ENCODE measurements at places on chromosomes 7 and 10. TPM values are rescaled to one million over a fixed set of nuclear protein-coding genes. Genes with fewer than 3 reads are reported as not detected.

The ATOH7 gene
- 0.45 TPM for polyA plus RNA-seq

- DNase-seq = no peak
- H3K27ac ChIP-seq = no peak overlapping the region
- no peaks in the 10 kb centered on the region for H3K4me1 ChIP-seq
- no peaks in the 10 kb centered on the region for H3K36me3 ChIP-seq
- H3K27me3 ChIP-seq = no peaks in the 10 kb centered on the region
- H3K4me3 ChIP-seq = no peak overlapping the region
Measured at GRCh38 chr10:8586504-8586903, 532.0 kb downstream of the GATA3 start.

- no peak overlapping the region for H3K27ac ChIP-seq
- no peak overlapping the region for H3K4me3 ChIP-seq
- no peaks in the 10 kb centered on the region for H3K27me3 ChIP-seq
- no peaks in the 10 kb centered on the region for H3K4me1 ChIP-seq
- no peaks in the 10 kb centered on the region for H3K36me3 ChIP-seq
Measured at GRCh38 chr7:142150356-142150755, 38.8 kb downstream of the MGAM2 start.

The SPAM1 gene
- not detected for polyA plus RNA-seq

The CH25H gene
- 1.2 TPM for polyA plus RNA-seq

DNA sequence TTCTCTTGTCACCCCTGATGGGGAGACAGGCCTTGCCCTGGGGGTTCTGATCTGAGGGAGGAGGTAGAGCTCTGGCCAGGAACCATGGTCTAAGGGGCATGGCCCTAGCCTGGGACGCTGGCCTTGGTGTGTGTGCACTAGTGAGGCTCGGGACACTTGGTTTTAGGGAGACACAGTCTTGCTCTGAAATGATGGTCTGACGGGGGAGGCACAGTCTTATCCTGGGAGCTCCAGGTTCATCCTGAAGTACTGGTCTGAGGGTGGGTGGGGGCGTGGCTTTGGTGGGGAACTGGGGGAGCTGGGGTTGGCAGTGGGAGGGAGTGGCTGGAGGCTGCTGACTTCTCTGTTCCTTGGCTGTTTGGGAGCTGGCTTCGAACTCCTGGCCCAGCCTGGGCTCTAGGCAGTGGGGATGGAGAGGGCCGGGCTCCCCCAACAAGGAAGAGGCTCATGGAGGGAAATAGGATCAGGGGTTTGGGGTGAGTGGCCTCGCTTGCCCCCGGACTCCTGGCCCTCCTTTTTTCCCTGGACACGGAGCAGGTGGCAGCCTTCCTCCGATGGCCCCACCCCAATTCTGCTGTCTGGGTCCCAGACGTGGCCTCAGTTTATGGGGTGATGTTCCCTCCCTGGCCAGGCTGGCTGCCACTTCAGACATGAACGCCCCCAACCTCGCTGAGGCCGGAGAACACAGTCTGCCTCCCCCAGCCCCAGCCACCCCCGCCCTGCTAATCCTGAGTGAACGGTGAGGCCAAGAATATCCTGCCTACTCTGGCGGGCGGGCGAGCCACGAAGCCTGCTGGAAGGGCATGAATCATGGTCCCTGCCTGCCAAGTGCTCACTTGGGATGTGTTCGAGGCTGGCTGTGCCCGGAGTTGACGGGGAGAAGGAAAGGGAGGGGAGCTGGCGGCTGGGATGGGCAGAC lies 43.5 kb downstream of the TMEM270 start:
- no peak for DNase-seq
- H3K4me1 ChIP-seq = no peaks in the 10 kb centered on the region
- H3K4me3 ChIP-seq = no peak overlapping the region

DNA sequence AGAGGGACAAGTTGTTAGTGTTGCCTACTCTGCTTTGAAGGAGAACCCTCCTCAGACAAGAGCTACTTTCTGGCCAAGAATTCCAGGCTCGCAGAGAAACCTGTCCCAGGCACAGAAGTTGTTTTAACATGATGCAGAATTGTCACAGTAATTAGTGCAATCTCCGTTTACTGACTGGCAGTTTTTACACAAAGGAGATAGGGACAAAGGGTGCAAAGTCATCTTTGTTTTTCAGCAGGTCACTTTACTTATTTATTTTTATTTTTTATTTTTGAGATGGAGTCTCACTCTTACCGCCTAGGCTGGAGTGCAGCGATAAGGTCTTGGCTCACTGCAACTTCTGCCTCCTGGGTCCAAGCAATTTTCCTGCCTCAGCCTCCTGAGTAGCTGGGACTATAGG lies 12.3 kb downstream of the TCF7L2 start:
- no peak overlapping the region for H3K27ac ChIP-seq
- H3K27me3 ChIP-seq = no peaks in the 10 kb centered on the region
- no peak for DNase-seq
- no peaks in the 10 kb centered on the region for H3K36me3 ChIP-seq
- H3K4me3 ChIP-seq = no peak overlapping the region
- H3K4me1 ChIP-seq = peaks cover 8% of the 10 kb centered on the region

The NAT16 gene
- polyA plus RNA-seq = not detected

GRCh38 chr10:80739963-80740715 lies 202.4 kb downstream of the SH2D4B start:
- no peaks in the 10 kb centered on the region for H3K27me3 ChIP-seq
- no peak overlapping the region for H3K4me3 ChIP-seq
- H3K27ac ChIP-seq = no peak overlapping the region
- no peak for DNase-seq
- no peaks in the 10 kb centered on the region for H3K36me3 ChIP-seq
- no peaks in the 10 kb centered on the region for H3K4me1 ChIP-seq

DNA sequence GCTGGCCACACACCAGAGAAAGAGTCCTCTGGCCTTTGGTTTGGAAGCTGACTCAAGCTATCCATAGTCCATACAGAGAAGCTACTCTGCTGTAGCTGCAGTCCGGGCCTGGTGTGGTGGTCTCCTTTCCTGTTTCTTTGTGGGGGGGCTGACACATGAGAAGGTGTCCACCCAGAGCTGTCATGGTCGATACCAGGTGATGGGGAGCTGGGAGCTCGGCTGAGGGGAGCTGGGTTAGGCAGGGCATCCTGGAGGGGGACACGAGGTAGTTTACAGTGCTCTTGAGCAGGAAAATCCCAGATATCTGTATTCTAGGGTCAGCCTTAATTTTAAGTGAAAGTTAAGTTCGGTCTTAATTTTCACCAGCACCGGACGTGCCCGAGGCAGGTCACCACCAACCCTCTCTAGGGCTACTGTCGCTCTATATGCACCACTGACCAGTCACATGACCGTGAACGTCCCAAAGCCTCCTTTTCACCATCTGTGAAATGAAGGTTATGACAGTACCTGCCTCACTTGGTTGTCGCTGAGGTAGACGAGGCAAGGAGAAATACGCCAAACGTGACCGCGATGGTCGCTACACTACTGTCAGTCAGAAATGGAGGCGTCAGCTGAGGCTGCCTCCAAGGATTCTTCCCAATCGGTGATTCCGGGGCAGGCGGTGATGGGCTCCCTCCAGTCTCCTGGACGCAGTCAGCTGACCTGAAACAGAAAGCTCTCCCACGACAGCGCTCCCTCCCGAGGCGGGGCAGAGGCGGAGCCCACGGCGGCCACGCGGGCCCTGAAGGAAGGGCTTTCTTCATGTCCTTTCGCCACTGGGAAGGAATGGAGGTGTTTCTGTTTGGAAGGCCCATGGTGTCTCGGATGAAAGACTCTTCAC lies 69.4 kb upstream of the SHH start:
- H3K27me3 ChIP-seq = no peaks in the 10 kb centered on the region
- H3K4me1 ChIP-seq = no peaks in the 10 kb centered on the region
- H3K27ac ChIP-seq = no peak overlapping the region
- DNase-seq = no peak
- H3K4me3 ChIP-seq = no peak overlapping the region
- no peaks in the 10 kb centered on the region for H3K36me3 ChIP-seq

DNA sequence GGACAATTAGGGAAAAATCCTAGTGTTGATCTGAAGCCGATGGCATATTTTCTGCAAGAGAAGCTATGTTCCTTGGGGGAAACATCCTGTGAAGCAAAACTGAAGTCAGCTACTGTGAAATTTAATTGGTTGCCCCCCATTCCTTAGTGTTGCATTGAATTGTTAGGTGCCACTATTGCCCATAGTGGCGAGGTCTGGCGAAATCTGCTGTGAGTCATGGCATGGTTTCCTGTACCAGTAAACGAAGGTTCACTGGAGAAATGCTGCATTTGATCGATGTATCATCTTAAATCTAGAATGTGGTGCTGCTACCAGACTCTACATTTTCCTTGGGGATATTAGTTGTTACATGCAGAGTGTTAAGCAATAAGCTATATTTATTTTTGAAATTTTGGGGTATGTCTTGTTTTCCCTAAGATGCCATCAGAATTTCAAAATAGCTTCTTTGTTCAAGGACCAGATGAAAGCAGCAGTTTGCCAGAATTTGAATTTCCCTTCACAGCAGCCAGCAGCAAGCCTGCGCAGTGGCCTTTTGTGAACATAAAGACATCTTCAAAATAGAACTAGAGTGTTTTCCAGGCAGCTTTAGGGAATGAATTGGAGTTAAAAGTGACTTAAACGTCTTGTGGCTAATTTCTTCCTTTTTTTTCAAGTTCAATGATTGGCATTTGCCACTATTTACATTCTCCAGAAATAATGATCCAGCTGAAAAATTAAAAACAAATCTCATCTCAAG lies 348.6 kb upstream of the COBL start:
- no peak overlapping the region for H3K27ac ChIP-seq
- H3K27me3 ChIP-seq = no peaks in the 10 kb centered on the region
- no peaks in the 10 kb centered on the region for H3K4me1 ChIP-seq
- no peaks in the 10 kb centered on the region for H3K36me3 ChIP-seq
- H3K4me3 ChIP-seq = no peak overlapping the region

DNA sequence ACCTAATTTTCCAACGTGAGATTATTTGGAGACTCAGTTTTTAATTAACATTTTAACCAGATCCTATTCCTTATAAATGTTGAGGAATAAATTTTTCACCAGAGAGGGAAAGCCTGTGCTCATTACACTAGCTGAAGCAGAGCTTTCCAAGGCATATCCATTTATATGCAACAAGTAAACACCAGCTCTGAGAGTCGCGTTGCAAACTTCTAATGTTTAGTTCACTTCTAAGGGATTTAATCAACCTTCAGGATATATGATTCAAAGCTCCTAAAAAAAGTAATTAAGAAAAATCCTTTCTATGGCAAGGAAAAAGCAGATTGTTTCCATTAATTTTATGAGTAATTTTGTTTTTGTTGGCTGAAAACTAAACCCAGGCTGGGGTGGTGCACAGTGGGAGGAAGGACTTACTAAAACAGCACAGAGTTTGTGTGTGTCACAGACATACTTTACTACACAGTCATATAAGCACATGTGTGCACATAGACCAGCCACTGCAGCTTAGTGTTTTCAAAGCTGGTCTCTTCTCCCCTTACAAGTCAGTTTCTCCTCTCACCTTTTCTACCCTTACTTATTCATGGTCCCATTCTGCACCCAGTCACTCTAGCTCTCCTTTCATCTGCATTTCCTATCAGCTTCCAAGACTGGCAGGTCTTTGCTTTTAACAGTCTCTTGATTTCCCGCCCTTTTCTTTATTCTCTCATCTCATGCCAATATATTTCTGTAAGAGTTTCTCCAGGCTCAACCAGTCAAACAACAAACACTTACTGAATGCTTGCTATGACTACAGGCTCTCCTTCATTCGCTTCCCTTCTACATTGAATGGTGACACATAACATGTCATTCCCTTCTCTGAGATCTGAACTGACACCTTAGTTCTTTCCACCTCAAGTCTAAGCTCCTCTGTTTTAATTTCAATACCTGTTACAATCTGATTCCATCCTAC lies 81.1 kb upstream of the FZD1 start:
- DNase-seq = peak; percentile 68
- no peaks in the 10 kb centered on the region for H3K27me3 ChIP-seq
- H3K4me3 ChIP-seq = no peak overlapping the region
- H3K27ac ChIP-seq = no peak overlapping the region

DNA sequence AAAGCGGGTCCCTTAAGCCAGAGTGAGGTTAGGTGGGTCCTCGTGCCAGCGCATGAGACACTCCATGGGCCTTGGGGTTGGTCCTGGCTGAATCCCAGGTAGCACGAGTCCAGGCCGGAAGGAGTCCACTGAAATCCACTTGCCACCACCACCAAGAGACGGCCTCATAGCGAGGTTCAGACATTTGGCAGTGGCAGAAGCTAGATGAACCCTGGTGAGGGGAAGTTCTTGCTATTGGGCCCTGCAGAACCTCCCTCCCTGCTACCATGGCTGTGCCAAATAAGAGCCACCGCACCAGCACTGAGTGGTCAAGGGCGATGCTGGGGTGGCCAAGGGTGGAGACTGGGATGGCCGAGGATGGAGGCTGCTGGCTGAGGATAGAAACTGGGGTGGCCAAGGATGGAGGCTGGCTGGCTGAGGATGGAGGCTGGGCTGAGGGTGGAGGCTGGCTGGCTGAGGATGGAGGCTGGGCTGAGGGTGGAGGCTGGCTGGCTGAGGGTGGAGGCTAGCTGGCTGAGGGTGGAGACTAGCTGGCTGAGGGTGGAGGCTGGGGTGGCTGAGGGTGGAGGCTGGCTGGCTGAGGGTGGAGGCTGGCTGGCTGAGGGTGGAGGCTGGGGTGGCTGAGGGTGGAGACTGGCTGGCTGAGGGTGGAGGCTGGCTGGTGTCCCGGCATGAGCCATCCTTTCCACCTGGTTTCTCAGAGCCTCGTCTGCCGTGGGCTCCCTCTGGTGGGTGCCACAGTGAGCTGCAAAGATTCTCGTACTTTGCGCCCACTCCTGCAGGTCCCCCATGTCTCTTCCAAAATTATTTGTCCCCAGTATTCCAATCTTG lies 88.2 kb downstream of the ELFN1 start:
- H3K36me3 ChIP-seq = no peaks in the 10 kb centered on the region
- no peak overlapping the region for H3K4me3 ChIP-seq
- no peaks in the 10 kb centered on the region for H3K4me1 ChIP-seq
- H3K27me3 ChIP-seq = no peaks in the 10 kb centered on the region
- H3K27ac ChIP-seq = no peak overlapping the region

DNA sequence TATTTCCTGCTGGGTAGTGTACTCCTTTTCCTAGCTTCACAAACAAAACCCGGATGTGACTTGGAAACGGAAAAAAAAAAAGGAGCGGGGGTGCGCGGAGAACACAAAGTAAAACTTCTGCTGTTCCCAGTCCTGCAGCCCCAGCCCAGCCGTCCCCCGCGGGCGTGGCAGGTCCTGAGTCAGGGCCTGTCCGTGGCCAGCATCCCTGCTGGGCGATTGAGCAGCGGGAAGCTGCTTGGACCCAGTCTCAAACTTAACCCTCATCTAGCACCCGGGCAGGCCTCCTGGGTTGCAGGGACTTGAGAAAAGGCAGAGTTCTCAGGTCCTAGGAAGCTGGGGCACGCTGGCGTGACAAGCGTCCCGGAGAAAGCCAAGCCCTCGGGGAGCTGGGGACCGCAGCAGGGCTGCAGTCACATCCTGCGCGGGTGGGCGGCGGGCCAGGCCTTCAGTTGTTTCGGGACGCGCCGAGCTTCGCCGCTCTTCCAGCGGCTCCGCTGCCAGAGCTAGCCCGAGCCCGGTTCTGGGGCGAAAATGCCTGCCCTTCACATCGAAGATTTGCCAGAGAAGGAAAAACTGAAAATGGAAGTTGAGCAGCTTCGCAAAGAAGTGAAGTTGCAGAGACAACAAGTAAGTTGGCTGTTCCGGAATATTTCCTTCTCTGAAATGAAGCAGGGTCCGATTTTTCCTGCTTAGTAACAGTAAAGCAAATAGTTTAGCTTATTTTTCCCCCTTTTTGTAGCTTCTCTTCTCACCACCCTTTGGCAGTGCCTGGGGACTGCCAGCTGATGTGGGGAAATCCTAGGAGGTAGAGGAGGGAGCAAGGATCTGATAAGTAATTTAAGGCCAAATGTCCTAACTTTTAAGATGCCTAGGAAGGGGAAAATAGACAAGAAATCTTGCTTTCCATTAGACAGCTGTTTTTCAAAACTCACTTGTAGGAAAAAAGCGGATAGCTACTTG lies at the start of gene GNG11:
Gene GNG11 (plus strand): TSS at position 129 of the 960 bp plus-strand sequence. CDS start 403 bp downstream, at position 532.
- peaks cover 1% of the 10 kb centered on the region for H3K4me1 ChIP-seq
- H3K27ac ChIP-seq = peak within 1 kb of the TSS; percentile 88
- no peaks in the 10 kb centered on the region for H3K36me3 ChIP-seq
- no peaks in the 10 kb centered on the region for H3K27me3 ChIP-seq
- DNase-seq = peak; percentile 78

All from kidney (tissue), 22 donors.